Cortex of kidney (tissue), 1 donor: ENCODE measurements at places on chromosomes 16 and 17.

DNA sequence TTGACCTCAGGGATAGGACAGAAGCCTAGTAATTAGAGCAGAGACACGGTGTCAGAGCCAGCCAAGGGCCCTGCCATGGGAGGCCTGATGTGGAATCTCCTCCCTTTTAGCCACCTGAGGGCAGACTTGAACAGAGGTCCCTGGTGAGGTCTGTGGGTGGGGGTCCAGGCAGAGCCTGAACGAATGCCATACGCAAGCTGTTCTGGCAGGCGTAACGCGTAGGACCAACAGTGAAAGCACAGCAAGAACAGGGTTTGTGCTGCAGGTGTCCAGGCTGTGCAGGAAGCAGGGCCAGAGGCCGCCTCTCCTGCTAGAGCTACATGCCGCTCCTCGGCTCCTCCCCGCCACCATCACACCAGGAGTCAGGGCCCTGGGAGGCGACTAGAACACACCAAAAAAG, 81.9 kb upstream of the TBX2 start:
- no peak for DNase-seq

GRCh38 chr16:10080051-10080772, 102.0 kb downstream of the GRIN2A start:
- DNase-seq = no peak

DNA sequence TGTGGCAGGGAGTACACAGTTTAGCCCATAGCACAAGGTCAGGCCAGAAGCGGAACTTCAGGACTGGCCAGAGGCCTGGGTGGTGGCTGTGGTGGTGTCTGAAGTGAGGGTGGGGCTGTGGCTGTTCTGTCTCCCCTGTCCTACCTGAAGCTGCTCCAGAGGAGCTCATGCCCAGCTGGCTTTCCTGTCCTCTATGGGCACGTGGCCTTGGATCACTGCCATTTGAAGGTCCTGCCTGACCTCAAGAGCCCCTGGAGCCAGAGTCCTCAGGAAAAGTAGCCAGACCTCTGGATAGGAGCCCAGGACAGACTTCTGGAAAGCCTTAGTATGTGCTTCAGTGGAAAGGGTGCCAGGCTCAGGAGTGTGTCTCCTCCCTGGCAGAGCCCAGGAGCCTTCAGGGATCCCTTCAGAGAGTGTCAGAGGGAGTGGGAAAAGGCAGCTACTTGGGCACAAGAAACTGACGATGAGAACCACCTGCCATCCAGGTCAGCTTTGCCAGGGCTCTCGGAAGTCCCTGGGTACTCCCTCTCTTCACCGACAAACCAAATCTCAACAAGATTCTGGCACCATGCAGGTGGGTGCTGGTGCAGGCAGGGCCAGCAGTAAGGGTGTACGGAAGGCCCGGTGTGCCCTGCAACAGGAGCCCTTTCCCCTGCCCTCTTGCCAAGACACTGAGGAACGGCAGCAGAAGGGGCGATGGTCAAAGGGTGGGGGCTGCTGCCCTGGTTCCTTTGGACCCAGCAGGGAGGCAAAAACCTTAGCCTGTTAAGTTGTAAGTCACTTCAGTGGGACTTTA, 153.7 kb downstream of the NTN1 start:
- no peak for DNase-seq

- DNase-seq = no peak
These were observed 56.4 kb upstream of the MGAT5B start for GRCh38 chr17:76811834-76812233.

DNA sequence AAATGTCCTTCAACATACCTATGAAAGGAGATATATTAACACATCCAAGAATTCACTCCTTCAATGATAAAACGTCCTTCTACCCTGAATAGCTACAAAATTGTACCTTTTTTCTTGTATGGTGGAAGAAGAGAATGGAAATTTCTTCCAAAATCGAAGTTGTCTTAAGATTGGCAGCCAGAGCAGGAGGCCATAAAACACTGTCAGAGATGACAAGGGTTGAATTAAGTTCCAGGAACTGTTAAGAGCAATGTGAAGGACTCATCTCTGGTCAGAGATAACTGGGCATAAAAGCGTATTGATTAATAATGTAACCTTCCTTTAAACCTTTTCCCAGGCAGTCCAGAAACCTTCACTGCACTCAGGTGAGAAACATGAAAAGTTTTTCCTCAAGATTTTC, 12.9 kb upstream of the TOM1L1 start:
- DNase-seq = no peak

- DNase-seq = no peak
These were observed 41.2 kb downstream of the GTF3C1 start for GRCh38 chr16:27508476-27508875.

DNA sequence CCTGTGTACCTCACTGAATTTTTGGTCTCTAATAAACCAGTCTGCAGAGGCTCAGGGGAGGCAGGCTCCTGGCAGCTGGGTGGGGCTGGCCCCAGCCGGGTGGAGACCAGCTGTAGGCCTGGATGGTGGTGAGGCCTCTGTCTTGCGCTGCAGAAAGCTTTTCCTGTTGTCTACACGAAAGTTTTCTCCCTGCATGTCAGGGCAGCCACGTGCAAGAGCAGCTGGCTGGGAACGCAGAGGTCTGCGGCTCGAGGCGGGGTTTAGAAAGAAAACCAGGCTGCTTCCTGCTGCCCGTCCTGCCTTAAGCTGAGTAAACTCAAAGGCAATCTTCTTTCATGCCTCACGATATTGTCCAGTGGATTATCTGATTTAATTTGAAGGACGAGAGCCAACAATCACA, 2.4 kb downstream of the SERPINF1 start:
- DNase-seq = no peak

GRCh38 chr17:40501499-40501911, at the start of gene TNS4:
TNS4 (minus strand) TSS chr17:40501623; CDS start chr17:40496425, 5,198 bp downstream.
- no peak for DNase-seq

- DNase-seq = no peak
These were observed 183.0 kb upstream of the RPL38 start for GRCh38 chr17:74020522-74020921.

- no peak for DNase-seq
These were observed 35.9 kb downstream of the CBFA2T3 start for GRCh38 chr16:88940862-88941817.

- DNase-seq = no peak
These were observed 17.1 kb downstream of the SGCA start for GRCh38 chr17:50182783-50183420.
